ENCODE measurements at places on chromosomes 6 and 20.

DNA sequence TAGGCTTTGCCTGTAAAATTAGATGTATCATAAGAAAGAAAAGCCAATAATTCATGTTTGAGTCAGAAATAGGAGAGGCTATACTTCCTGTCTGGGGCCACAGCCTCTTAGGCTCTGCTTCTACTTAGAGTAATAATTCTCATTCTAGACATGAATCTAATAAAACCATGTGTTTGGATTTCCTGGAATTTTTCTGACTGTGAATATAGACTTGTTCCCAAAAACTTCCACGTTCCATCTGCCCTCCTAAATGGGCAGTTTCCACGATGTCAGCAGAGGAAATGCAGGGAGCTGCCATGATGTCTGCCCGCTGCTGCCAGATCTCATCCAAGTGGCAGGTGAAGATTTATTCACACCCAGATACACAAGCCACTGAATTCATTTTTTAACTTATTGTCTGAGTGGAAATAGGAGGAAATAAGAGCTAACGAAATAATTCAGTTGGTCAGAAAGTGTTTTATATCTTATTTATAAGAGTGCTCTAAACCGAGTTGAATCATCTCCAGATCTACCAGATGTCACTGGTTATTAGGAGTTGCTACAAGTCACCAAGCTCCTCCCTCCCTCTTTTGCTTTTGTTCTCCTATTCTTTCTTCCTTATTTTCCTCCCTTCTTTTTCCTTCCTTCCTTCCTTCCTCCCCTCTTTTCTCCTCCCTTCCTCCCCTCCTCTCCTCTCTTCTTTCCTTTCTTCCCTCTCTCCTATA is 69.3 kb downstream of the ALDH8A1 start:
- no peak for DNase-seq

DNA sequence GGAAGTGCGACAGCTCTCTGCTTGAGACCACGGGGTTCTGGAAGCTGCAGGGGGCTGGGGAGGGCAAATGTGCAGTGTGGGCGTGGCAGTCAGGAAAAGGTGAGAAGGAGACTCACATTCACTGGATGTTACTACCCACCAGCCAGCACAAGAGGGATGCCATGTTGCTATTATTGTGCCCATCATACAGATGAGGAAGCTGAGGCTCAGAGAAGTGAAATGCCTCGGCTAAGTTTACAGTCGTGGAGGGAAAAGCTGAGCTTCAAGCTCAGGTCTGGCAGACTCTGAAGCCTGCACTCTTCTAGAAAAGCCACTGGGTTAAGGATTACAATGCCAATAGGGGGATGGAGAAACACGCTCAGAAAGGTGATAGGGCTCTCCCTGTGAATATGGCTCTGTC is 34.4 kb downstream of the HNF4A start:
- DNase-seq = no peak

GRCh38 chr6:161557333-161558107 is 283.7 kb upstream of the AGPAT4 start:
- no peak for DNase-seq

- peak; percentile 14 for DNase-seq
Observed at GRCh38 chr20:51480507-51481270, 61.8 kb downstream of the NFATC2 start.

DNA sequence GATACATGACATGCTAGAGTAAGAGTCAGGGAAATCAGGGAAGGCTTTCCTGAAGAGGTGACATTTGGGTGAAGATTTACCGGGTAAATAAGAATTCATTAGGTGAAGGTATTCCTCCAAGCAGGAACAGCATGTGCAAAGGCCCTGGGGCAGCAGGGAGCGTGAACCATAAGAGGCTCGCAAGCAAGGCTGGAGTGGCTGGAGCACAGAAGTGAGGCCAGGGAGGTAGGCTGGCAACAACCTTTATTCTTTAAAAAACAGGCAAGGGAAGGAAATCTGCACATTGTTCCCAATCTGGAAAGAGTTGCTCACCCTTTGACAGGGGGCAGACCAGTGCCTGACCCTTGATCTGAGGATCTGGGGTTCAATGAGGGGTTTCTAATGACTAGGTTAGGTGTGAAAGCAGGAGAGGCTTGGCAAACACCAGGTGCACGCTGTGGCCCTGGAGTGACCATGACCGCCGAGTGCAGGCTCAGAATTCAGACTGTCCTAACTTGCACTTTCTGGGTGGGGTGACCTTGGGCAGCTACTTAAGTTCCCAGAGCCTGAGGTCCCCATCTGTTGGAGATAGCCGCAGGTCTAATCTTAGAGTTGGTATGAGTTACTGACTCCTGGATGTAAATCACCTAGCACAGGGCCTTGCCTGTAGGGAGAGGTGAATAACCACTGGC is 1.9 kb downstream of the KIAA1755 start:
- DNase-seq = peak; percentile 51

GRCh38 chr6:112413780-112414179 is 66.7 kb downstream of the RFPL4B start:
- no peak for DNase-seq

DNA sequence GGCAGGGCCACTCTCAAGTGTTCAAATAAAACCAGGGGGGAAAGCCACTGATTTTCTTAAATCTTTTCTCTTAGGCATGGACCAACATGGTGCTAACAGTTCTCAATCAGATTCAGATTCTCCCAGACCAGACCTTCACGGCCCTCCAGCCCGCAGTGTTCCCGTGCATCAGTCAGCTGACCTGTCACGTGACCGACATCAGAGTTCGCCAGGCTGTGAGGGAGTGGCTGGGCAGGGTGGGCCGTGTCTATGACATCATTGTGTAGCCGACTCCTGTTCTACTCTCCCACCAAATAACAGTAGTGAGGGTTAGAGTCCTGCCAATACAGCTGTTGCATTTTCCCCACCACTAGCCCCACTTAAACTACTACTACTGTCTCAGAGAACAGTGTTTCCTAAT is 41.5 kb upstream of the SMIM28 start:
- DNase-seq = no peak

DNA sequence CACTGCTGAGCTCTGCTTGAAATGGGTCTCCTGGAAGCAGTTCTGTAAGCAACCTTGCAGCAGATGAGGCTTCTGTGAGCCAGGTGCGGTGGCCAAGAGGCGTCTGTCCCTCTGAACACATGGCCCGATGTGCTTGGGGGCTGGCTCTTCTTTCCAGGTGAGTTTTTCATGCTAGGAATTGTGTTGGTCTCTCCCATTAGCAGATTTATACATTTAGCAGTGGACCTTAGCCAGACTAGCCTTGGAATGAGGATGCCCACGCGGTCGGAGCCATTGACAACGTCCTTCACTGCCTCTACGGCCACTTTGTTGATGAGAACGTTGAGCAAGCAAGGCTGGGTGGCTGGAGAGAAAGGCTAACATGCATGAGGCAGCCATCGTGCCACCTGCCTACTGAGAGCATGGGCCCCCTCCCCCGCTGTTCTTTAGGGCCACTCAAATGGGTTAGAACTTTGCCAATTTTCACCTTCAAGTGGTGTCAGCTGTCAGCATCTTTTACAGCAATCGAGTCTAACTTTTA is 33.5 kb downstream of the ERMARD start:
- peak; percentile 80 for DNase-seq
